Activated CD4-positive, alpha-beta T cell treated with anti-CD3 and anti-CD28 coated beads, Interleukin-2, amount 10 ng/mL, durations not matched to agents 24 days and 14 days (primary cell): ENCODE measurements at places on chromosomes 6 and 20.

- DNase-seq = no peak
These were observed 34.9 kb downstream of the GSTA2 start for GRCh38 chr6:52728394-52728793.

DNA sequence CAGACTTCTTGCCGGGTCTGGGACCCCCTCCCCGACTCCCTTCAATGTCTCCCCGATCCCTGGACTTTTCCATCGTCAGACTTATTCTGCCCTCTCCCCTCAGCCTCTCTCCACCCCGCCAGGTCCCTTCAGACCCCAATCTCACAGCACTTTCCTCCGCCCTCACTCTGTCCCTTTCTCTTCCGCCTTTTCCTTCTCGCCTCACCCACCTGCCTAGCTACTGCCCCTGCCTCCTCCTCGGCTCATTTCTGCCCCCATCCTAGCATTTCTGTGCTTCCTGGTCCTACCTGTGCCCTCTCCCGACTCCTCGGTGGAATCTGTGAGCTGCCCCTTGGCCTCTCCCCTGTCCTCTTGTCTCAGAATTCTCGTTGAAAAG, 616 bp downstream of the CHMP4B start:
- peak; percentile 77 for DNase-seq

- DNase-seq = no peak
These were observed 2.4 kb upstream of the IRAK1BP1 start for GRCh38 chr6:78864957-78865356.

GRCh38 chr6:163226181-163226835, 188.2 kb upstream of the QKI start:
- no peak for DNase-seq

DNA sequence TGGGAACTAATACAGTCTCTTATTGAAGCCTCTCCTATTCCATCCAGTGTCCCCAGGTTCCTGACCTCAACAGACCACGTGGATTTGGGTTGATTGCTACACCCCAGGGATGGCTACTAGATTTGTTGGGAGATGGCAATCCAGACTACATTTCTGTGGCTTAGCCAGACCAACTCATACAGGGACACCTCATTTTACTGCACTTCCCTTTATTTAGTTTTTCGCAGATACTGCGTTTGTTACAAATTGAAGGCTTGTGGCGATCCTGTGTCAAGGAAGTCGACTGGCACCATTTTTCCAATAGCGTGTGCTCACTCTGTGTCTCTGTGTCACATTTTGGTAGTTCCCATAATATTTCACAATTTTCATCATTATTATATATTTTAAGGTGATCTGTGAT, 10.3 kb upstream of the MTRF1L start:
- no peak for DNase-seq

- DNase-seq = no peak
These were observed 322.1 kb downstream of the RNGTT start for GRCh38 chr6:88641178-88641903.

GRCh38 chr20:53691060-53691810, 97.6 kb upstream of the ZNF217 start:
- DNase-seq = no peak

- no peak for DNase-seq
These were observed 32.0 kb downstream of the TFAP2A start for GRCh38 chr6:10382728-10383330.

DNA sequence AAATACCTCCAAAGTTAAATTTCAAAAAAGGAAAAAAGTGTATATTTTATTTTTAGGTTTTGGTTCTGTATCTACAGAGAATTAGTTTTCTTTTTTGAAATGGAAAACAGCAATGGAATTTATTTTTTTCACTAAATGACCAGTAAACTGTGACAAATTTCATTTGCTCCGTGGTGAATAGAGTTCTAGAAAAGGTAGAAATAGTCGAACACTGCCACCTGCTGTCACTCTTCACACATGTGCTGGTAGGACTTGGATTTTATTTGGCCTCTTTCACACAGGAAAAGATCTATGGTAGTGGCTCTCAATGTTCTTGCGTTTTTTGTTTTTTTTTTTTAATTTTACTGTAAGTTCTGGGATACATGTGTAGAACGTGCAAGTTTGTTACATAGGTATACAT, 312.5 kb downstream of the EYA4 start:
- DNase-seq = peak; percentile 75

GRCh38 chr20:24393903-24394302, 75.5 kb upstream of the SYNDIG1 start:
- no peak for DNase-seq

- DNase-seq = no peak
These were observed 34.9 kb downstream of the ELOVL5 start for GRCh38 chr6:53313784-53314400.

- DNase-seq = no peak
These were observed 231.2 kb upstream of the ARID1B start for GRCh38 chr6:156545931-156546330.

DNA sequence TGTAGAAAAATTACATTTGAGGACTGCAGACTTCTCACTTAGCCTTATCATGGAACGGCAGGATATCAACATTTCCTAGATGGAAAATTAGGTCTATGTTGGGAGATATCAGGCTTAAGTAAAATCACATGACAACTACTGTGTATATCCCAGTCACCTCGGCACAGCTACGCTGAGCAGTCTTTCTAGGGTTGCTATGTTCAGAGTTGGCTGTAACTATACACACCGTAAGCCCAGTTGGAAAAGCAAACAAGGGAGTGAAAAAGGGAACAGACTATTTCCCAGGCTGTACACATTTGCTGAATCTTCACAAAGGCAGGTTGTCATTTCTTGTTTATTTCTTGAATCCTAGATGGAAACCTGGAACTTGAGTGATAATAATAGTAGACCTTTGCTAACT, 80.7 kb upstream of the PTPRK start:
- DNase-seq = no peak

- DNase-seq = peak; percentile 95
These were observed 38.6 kb upstream of the GGTLC1 start for GRCh38 chr20:24027229-24027628.

- DNase-seq = no peak
These were observed 27.9 kb downstream of the B4GALT5 start for GRCh38 chr20:49685809-49686208.

- no peak for DNase-seq
These were observed 4.2 kb upstream of the TFAP2A start for GRCh38 chr6:10418862-10419748.

DNA sequence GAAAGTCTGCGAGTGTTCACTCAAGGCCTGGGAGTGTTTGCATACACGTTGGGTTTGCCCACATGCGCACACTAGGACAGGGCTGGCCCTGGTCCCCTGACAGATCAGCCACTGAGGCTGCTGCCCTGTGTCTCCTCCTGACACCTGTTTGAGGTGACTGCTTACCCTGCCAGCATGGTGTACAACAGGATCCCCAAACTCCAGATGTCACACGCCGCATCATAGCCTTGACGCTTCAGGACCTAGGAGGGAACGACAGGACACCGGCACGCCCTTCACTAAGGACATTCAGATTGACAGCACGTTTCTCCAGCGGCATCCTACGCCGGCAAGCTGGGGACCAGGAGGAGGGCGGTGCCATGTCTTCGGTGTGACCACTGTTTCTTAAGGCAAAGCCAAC, 37.0 kb upstream of the MPC1 start:
- no peak for DNase-seq

- DNase-seq = no peak
These were observed 172.5 kb downstream of the HTR1B start for GRCh38 chr6:77290798-77291197.

DNA sequence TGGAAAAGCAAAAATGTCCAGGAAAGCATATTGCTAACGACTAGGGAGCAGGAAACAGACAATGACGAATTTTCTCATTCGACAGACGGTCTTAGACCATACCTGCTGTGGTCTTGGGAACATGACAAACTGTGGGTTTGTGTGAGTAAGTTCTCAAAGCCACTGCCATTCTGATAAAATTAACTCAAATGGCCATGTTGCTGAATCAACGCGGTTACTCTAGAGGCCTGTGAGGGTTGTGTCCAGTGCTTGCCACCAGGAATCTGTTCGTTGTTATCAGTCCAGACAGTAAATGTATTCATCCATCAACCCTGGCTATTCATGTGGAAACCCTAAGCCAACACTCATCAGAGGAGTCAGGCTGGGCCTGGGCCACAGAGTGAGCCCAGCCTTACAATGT, 124.3 kb downstream of the MYLK4 start:
- DNase-seq = no peak

DNA sequence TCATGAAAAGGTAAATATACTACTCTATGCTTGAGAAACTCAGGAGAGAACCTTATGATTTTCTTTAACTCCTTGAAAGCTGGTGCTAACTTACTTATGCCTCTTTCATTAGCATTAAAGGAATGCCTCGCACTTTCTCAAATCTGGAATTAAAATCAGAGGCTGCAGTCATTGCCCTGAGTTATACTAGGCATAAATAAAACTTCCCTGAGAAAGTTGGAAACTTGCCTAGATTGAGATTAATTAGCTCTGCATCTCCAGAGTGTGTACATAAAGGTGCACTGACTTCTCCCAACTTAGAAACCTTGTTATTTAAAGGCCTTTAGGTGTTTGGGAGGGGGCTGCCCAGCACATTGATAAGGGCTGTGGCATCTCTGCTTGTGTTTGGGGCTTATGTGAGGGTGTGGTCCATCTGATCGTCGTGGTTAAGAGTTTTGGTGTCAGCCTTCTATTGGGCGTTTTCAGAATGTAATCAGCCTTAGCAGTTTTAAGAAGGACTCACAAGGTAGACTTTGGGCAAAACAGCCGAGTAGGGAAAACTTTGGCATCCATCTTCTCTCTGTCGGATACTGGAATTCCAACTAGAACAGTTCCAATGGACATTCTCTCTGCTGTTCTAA, 32.1 kb upstream of the CCN6 start:
- no peak for DNase-seq

GRCh38 chr6:28764014-28764723, 159.6 kb downstream of the TRIM27 start:
- no peak for DNase-seq

DNA sequence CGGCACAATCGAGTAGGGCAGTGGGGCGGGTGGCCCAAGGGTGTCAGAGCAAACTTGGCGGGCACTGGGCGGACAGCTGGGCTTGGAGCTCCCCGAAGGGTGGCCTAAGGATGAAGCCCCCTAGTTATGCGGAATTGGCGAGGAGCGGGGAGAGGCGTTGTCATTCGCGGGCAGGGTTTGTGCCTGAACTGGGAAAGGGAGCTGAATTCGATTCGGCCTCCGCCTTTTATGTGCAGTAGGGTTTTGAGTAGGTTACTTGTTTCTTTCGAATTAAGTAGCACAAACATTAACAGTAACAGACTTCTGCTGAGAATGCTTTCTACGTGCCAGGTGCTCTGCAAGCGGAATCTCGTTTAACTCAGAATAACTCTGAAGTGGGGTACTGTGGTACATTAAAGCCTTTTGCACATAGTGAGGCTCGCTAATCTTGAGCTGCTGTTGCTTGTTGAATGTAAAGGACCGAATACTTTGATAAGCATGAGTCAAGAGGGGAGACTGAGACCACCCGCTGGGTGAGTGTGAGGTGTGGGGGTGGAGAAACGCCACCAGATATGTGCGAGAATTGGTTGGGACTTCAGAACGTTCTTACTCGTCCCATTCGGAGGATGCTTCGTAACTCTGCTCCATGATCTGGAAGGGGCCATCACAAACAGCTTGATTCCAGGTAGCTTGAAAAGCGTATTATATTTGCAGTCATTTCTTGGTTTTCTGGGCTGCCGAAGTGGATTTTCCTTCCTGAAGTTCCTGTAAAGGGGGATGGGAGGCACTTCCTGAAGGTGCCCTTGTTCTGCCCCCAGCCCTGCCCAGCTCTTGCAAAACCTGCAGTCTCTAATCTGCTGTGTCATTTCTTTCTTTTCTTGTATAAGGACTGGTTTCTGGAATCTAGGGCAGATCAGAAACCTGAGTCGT, 833 bp downstream of the RAB5IF start:
- peak; percentile 71 for DNase-seq

GRCh38 chr6:154433477-154434241, 76.8 kb downstream of the CNKSR3 start:
- DNase-seq = no peak

DNA sequence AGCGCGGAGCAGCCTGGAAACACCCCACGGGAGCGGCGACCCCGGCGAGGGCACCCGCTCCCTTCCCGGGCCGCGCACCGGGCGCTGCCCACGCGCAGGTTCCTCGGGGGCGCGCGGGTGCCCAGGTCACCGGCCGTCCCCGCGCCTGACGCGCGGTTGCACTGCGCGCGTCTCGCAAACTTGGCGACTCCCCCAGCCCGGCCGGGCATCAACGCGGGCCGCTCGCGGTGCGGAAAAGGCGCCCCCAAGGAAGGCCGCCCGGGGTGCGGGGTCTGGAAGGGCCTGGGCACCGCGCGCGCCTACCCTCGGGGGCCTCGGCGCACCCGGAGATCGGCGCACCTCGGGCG, 555 bp upstream of the ZBTB46 start:
- peak; percentile 67 for DNase-seq

GRCh38 chr20:23399568-23400241, 21.6 kb downstream of the NAPB start:
- peak; percentile 66 for DNase-seq

DNA sequence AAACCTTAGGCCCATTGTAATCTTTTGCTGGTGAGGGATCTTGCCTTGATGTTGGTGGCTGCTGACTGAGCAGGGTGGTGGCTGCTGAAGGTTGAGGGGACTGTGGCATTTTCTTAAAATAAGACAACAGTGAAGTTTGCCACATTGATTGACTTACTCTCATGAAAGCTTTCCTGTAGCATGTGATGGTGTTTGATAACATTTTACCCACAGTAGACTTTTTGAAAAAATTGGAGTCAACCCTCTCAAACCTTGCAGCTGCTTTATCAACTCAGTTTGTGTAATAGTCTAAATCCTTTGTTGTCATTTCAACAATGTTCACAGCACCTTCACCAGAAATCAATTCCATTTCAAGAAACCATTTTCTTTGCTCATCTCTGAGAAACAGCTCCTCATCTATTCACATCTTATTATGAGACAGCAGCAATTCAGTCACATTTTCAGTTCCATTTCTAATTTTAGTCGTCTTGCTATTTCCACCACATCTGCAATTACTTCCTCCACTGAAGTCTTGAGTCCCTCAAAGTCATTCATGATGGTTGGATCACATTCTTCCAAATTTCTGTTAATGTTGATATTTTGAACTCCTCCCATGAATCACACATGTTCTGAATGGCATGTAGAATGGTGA, 37.2 kb downstream of the CST9L start:
- DNase-seq = no peak

DNA sequence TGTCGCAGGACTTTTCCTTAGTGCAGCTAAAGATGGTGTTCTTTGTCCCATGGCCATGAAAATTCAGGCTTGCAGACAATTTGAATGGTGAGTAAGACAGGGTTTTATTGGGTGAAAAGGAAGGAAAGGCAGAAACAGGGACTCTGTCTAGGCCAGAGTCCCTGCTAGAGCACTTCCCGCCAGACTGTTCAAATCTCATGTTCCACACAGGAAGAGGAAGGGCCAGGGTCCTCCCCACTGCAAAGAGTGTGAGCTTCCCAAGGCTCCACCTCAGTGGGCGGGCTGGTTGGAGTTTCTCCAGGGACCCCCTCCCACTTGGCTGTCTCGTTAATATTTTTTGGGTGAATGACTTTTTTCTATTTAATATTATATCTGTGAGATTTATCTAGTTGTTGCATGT, 29.0 kb downstream of the COL19A1 start:
- no peak for DNase-seq

GRCh38 chr20:29873946-29874345, 1383.5 kb upstream of the DEFB115 start:
- DNase-seq = peak; percentile 69
